ENCODE measurements at places on chromosomes 11 and 22.
A peak's percentile ranks its signal among the peaks of the same experiment; 100 is the strongest.

- DNase-seq, result no peak
These were observed 11.3 kb downstream of the HTATIP2 start for GRCh38 chr11:20374741-20375300.

DNA sequence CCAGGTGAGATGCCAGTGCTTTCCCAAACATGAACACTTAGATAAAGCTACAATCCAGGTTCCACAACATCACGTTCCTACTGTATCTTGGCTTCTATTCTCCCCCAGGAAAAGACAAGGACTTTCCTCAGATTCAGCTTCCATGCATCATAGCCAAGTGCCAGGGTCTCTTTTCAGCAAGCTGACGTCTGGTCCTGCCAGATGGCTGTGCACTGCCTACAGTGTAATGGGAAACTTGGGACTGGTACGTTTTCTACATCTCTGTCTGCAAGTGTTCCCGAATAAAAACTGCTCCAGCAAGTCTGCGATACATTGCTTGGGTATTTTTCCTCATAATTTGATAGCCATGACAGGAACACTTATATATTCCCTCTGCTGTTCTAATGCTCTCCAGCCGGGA, 412.5 kb downstream of the FAM181B start:
- no peak for DNase-seq

- no peak for DNase-seq
These were observed 3.6 kb downstream of the BCL9L start for GRCh38 chr11:118921929-118922744.

DNA sequence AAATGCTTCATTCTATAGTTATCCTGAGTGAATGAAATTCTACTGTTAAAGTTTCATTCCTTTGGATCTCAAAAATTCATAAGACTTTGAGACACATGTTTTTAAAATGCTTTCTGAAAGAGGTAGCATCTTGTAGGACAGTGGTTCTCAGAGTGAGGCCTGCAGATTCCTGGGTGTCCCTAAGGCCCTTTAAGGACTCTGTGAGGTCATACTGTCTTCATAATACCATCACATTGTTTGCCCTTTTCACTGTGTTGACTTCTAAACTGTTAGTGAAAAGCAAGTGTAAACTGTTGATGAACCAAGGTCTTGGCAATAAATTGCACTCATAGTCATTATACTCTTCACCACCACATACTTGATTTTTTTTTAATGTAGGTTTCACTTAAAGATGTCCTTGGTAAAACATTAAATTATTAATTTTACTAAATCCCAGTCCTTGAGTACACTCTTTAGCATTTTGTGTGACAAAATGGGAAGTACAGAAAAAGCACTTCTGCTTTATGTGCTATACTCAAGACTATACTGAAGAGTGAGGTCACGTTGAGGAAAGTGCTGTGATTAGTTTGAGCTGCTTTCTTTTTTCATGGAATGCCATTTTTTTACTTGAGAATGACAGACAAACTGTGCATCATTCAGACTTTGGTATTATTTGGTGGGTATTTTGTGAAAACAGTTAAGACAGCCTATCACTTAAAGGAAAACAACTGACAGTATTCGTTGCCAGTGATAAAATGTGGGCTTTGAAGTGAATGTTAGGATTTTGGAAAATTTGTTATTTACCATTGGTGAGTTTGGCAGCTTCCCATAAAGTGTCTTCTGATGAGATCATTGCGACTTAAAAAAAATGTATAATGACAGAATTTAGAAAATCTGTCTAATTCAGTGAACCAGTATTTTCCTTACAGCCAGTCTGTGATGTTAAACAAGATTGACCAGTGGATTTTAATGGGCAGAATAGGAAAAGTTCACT, 61.1 kb downstream of the SPECC1L start:
- no peak for DNase-seq

- DNase-seq, result no peak
These were observed 113.1 kb downstream of the ETS1 start for GRCh38 chr11:128474036-128474874.

- no peak for DNase-seq
These were observed 21.3 kb downstream of the PIWIL4 start for GRCh38 chr11:94588366-94588942.

DNA sequence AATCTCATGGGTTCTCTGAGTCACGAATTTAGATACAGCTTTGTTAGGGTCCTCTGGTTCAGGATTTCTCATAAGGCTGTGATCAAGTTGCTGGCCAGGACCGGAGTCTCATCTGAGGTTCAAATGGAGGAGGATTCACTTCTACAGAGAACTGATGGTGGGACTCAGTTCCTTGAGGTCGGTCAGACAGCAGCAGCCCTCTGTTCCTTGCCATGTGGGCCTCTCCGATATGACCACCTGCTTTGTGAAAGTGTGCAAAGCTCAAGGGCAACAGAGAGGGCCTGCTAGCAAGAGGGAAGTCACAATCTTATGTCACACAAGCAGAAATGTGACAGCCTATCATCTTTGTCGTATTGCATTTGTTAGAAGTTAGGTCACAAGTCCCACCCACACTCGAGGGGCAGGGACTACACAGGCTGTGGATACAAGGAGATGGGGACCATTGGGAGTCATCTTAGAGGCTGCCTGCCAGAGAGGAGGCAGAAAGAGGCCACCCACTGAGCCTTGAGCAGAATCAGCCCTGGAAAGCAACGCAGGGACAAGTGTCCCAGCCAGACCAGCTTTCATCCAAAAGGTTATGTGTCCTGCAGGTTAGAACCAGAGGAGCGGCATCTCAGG, 34.5 kb downstream of the RPUSD4 start:
- no peak for DNase-seq

GRCh38 chr11:132925825-132926469, 606.4 kb downstream of the OPCML start:
- no peak for DNase-seq

DNA sequence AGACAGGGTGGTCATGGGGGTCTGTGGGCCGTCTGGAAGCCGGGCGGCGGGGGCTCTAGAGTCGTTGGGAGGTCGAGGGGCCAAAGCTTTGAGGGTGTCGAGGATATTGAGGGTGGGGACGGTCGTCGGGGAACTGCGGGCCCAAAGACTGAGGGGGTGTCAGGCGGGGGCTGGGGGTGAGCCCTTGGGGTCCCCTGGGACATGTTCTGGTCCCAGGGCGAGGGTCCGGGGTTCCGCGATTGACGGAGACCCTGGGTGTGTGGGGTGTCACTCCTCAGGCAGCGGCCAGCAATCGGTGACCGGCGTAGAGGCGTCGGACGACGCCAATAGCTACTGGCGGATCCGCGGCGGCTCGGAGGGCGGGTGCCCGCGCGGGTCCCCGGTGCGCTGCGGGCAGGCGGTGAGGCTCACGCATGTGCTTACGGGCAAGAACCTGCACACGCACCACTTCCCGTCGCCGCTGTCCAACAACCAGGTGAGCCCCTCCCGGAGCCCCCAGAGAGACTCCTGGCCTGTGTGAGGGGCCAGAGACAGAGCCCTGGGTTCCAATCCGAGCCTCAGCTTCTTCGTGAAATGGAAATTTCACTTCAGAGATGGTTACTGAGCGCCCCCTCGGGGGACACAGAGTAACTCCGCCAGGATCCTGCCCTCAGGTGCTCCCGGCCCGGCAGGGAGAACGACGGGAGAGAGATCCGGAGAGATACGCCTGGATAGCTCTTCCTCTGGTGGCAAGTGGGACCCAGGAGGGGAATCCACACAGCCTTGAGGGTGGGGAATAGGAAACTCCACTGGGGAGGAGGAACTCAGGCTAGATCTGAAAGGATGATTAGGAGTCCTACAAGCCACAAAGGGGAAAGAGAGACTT, 714 bp downstream of the SDF2L1 start:
- DNase-seq, result peak; percentile 57

GRCh38 chr11:94525546-94526324, 13.5 kb downstream of the C11orf97 start:
- no peak for DNase-seq

DNA sequence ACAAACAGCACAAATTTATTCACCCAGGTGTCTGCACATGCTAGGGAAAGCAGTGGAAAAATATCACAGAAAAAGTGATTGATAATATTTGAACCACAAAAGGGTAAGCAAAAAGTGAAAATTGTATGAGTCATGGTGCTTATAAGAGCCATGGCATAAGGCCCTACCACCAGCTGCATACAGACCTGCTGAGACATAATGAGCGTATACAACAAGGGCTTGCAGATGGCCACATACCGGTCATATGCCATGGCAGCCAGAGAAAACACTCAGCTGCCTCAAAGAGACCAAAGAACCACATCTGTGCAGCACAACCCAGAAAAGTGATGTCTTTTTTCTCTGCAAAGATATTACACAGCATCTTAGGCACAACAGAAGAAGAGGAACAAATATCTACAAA, 71.4 kb upstream of the OR9G4 start:
- no peak for DNase-seq

DNA sequence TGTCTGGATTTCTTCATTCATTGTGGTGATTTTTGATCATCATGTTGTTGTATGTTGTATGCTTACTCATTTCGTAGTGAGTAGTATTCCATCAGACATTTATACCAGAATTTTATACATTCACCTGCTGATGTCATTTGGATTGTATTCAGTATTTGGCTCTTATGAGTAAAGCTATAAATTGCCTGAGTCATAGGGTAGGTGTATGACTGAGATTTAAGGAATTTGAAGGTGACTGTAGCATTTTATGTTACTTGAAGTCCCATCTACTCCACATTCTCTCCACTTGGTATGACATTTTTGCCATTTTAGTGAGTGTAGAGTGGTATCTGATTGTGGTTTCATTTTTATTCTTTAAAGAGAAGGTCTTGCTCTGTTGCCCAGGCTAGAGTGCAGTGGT, 548.2 kb downstream of the TBC1D22A start:
- no peak for DNase-seq

GRCh38 chr11:9566561-9567063, 6.9 kb upstream of the WEE1 start:
- no peak for DNase-seq

DNA sequence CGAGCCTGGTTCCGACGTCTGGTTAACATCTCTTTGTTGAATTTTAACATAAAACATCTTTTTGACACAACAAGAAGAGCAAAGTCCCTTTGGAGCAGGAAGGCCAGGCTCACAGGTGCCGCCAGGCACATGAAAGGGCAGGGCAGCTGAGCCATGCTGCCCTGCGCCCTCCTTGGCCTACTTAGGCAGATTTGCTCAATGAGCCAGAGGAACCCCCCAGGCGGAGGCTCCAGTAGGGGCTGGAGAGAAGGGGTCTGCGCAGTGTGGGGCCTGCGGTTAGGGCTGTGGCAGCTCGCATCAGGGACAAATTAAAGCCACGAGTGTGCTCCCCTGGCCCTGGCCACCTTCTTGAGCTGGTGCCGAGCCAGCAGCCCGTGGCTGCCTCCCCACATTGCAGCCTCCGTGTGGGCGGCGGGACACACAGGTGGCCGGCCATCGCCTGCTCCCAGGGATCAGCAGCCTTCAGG, 9.9 kb upstream of the SLC22A12 start:
- DNase-seq, result no peak

DNA sequence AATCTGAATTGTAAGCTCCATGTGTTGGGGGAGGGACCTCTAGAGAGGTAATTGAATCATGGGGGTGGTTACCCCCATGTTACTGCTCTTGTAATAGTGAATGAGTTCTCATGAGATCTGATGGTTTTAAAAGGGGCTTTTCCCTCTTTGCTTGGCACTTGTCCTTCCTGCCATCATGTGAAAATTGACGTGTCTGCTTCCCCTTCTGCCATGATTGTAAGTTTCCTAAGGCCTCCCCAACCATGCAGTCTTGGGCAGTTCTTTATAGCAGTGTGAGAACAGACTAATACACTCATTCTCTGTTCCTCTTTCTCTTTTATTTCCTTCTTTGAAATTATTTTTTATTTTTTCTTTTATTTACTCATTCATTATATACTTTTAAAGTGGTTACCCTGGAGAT, 239.4 kb downstream of the CSNK2A3 start:
- DNase-seq, result no peak

GRCh38 chr22:41939981-41940831, 6.7 kb downstream of the CENPM start:
- DNase-seq, result peak; percentile 89

GRCh38 chr11:68855205-68855981, 13.7 kb upstream of the CPT1A start:
- DNase-seq, result no peak

DNA sequence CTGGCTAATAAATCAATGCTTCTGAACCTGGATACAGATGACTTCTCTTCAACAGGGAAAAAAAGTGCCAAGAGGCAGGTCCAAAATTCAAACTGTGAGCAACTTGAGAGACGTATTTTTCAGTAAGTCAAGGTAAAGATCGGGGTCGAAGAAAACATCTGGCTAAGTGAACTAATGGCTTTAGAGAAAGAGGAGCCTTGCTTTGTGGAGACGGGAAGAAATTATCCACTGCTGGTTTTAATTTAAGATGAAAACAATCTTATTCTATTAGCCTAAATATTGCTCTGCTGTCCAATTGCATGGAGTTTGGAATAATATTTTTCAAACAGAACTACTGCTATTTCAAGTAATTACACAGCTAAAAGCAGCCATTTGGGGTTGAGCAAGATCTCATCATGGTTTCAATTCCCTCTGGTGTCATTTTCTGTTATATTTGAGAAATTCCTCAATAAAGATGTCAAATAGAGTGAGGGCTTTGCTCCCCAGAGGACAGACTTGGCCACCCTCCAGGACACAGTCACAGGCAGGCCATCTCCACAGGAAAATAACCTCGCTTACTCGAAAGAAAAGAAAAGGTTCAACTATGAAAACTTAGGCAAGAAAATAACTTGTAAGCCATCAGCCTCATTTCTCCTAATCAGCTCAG, 29.8 kb downstream of the SCUBE1 start:
- no peak for DNase-seq

- DNase-seq, result no peak
These were observed 36.7 kb downstream of the DRG1 start for GRCh38 chr22:31436132-31436531.

GRCh38 chr11:76172583-76172982, 33.7 kb downstream of the WNT11 start:
- no peak for DNase-seq

GRCh38 chr11:76660533-76661305, 9.8 kb downstream of the LRRC32 start:
- DNase-seq, result no peak

DNA sequence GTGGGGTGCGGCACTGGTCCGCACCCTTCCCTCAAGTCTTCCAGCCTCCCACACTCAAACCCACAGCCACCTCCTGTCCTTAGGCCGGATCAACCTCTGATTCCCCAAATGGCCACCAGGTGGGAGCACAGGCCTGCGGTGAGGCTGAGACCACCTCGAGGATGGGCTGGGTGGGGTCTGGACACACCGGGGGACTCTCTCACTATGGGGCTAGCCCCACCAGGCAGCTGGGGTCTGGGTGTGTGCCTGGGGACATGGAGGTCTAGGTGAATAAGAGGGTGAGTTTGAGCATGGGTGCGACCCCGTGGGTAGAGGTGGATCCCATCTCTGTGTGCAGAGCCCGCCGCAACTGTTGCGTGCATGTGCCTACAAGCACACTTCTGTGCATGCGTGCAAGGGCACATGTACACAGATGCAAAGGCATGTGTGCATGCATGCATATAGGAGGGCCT, 32.6 kb downstream of the MYO18B start:
- no peak for DNase-seq

DNA sequence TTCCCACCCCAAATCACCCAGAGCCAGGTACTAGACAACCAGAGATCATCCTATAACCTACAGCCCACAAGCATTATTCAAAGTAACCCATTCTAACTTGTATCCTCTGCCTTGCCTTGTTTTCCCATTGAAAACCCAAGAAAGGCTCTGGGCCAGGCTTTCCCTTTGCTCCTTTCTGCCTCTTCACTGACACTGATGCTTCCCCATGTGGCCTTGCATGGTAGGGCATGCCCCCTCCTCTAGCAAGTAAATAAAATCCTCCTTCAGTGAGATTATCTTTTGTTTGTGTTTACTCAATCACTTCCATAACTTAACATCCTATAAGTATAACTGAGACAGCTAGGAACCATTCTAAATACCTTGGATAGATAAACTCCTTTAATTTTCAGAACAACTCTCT, 65.6 kb upstream of the FAR1 start:
- DNase-seq, result no peak
